AG10803 (cell line): ENCODE measurements at places on chromosomes 12 and 14.

DNA sequence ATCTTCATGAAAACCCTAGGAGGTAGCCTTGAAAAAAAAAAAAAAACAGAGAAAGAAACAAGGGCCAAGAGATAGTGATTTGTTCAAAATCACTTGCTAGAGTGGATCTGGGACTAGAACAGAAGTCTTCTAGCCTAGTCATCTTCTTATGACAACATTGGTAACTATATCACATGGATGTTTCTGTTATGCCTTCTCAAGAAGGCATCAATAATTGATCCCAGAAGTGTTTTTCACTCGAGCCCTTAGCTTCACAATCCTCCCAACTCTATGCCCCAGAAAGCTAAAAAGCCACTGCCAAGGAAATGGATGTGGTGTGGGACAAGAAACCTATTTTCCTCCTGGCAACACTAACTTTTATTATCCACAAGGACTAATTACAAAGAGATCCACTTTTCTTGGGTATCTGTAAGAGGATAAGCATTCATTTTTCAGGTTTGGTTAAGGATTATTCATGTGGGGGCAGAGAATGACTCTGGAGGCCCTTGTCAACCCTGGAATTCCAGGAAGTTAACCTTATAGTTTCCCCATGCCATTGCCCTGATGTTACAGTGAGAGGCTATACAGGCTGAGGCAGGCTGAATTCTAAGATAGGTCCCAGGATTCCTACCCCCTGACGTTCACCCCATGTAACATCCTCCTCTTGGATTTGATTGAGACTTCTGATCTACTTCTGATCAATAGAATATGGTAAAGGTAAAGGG lies 67.7 kb upstream of the CPM start:
- DNase-seq: peak; percentile 53

GRCh38 chr12:38102197-38102596 lies 214.4 kb upstream of the ALG10B start:
- DNase-seq: no peak

DNA sequence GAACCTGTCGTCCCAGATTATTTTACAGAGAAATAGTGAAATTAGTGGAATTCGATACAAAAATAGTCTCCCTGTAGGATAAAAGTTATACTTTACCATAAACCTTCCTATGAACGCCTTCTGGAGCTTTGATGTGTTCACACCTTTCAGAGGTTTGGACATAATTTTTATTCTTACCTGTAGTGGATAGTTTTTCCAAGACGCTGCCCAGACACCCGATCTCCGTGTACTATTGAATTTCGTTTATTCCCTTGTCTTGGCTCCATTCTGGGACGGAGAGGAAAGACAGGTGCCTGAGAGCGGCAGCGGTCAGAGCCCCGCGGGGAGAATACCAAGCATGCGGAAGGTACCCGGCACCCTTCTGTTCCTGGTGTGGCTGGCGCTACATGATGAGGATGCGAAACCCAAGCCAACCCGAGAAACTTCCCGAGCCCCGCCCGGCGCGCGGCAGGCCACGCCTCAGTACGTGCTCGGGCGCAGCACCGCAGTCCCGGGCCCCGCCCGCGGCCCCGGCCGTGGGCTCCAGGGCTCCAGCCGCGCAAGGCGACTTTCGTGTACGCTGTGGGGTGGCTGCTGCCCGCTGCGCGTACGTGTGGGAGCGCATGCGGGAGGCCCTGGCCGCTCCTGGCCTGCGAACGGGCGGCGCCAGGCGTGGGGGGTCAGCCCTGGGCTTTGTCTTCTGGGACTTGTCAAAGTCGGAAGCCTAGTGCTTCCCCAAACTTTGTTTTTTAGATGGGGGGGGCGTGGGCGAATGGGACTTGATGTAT lies 11.3 kb upstream of the SNAPC1 start:
- peak; percentile 85 for DNase-seq

DNA sequence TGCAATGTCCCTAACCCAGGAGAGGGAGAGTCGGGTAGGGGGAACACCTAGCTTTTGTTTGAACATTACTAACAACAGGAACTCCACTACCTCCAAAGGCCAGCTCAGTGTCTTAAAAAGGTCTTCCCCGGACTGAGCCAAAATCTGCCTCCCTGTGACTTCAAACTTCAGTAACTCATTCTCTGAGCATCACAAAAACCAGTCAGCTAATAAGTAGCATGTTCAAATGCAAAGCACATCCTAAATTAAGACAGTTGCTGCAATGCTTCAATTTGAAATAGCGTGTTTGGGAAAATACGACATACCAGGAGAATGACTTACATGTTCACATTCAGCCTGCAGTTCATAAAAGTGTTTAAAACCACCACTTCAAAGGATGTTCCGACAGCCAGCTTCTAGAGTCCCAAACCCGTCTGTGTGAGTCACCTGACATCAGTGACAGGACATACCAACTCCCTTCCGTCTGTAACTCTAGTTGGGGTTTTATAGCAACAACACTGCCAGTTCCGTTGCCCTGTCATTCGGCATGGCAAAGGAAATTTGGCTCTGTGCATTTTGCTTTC lies 13.0 kb downstream of the ZFP36L1 start:
- peak; percentile 98 for DNase-seq

GRCh38 chr12:130497991-130498390 lies 160.3 kb downstream of the PIWIL1 start:
- DNase-seq: no peak

DNA sequence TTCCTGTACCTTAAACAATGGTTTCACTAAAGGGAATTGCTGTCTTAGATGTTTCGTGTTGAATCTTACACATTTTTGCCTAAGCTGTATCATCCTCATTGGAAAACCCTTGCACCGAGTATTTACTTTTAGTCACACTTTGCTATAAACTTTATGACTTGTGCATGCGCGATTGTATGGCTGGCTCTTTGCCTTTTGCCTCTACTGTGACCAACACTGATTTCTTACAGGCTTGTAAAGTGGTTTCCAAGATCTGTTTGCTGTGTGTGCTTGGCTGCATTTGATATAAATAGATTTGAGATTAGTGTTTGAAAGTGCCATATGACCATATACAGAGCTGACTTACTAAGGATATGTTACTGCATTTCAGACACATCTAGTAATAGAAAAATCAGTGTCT lies 40.5 kb downstream of the RASSF3 start:
- no peak for DNase-seq
